ENCODE measurements at places on chromosomes 16 and 17.

GRCh38 chr16:81593481-81593880, 148.9 kb downstream of the CMIP start:
- DNase-seq = no peak

DNA sequence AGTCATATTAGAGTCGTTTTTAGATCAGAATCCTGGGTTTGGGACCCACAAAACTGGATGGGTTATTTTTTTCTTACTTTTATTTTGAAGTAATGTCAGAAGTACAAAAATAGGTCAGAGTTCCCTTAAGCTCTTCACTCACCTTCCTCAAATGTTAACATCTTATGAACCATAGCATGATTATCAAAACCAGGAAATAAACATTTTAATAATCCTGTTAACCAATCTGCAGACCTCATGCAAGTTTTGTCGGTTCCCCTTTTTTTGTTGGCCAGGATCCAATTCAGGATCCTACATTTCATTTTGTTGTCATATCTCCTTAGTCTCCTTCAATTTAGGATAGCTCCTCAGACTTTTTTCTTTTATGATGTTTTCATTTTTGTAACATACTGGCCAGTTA, 162.0 kb downstream of the CHD9 start:
- DNase-seq = no peak

DNA sequence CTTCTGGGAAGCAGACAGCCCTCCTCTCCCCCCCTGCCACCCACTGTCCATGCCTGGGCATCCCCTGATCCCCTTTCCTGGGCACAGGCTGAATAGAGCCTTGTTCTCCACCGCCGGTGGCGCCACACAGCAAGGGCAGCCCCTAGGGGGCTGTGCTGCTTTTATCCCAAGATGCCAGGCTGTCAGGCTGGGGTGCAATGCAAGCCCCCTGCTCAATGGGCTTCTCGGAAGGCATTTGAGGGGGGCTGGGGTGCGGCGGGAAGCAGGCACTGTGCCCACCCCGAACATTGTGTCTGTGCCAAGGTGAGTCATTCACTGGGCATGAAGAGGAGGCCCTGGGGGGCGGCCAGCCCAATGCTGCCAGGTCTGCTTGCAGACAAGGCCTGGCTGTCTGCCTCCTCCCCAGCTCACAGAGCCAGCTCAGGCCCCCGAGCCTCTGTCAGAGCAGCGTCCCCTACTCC, 1.5 kb upstream of the GFAP start:
- no peak for DNase-seq

- no peak for DNase-seq
These were observed 65.7 kb downstream of the CCDC182 start for GRCh38 chr17:57679356-57679755.

DNA sequence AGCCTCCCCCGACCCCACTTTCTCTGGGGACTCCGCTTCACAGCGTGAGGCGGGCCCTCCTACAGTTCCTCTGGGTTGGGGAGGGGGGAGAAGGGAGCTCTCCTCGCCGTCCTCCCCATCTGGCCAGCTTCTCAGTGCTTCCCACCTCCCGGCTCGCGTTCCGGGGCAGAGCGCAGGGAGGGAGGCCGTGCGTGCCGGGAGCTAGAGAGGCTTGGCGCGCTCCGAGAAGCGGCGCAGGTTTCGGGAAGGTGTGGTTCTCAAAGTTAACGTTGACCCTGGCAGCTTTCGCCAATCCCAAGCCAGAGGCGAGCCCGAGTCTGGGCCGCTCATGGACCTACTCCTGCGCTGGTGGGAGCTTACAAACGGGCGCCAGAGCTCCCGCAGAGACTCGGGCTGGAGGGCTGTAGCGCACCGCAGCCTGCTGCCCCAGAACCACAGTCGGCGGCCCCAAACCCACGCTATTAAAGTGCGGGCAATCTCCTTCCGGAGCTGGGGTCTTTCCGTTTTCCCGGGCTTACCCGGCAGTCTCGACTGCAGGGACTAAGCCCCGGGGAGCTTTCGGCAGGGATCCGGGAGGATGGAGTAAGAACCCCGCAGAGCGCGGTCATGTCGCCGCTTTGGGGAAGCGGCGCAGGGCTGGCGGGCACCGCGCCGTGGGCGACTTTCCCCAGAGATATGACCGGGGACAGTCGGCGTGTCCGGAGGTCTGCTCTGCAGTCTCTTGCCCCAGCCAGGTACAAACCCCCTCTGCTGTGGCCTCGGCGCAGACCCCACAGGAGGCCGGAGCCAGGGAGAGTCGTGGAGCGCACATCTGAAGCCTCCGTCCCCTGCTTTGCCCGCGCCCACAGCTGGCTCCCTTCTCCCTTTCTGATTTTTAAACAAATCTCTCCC, 787 bp downstream of the CDH11 start:
- no peak for DNase-seq

DNA sequence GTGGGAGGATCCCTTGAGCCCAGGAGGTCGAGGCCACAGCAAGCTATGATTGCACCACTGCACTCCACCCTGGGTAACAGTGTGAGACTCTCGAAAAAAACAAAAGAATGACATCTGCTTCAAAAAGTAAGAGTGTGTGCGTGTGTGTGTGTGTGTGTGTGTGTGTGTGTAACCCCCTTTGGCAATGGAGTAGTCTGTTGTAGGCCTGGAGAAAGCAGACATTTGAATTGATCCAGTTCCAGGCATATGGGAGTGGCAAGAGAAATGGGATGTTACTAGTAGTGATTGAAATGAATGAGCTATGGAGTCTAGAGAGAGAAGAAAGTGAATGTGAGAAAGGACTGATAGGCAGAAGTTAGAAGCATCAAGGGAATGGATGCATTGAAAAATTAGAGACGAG, 9.9 kb downstream of the CASC3 start:
- DNase-seq = no peak

GRCh38 chr16:19393226-19394111, 24.2 kb upstream of the TMC5 start:
- DNase-seq = no peak

GRCh38 chr17:34760931-34761495, 181.6 kb downstream of the TMEM132E start:
- DNase-seq = no peak

DNA sequence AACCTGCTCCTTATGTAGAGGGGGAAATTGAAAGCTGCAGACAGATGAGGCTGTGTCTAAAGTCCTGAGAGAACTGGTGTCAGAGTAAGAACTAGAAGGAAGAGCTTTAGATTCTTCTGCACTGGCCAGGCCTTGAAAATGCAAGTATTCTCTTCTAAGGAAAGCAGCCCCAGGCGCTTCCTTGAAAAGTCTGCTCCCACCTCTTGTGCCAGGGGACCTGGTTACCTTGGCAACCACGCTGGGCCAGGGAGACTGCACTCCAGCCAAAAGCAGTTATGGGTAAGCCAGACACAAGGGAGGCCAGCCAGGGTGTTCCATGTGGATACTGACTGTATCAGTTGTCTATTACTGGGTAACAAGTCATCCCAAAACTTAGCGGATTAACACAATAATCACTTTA, 228.6 kb upstream of the SDK2 start:
- DNase-seq = no peak

DNA sequence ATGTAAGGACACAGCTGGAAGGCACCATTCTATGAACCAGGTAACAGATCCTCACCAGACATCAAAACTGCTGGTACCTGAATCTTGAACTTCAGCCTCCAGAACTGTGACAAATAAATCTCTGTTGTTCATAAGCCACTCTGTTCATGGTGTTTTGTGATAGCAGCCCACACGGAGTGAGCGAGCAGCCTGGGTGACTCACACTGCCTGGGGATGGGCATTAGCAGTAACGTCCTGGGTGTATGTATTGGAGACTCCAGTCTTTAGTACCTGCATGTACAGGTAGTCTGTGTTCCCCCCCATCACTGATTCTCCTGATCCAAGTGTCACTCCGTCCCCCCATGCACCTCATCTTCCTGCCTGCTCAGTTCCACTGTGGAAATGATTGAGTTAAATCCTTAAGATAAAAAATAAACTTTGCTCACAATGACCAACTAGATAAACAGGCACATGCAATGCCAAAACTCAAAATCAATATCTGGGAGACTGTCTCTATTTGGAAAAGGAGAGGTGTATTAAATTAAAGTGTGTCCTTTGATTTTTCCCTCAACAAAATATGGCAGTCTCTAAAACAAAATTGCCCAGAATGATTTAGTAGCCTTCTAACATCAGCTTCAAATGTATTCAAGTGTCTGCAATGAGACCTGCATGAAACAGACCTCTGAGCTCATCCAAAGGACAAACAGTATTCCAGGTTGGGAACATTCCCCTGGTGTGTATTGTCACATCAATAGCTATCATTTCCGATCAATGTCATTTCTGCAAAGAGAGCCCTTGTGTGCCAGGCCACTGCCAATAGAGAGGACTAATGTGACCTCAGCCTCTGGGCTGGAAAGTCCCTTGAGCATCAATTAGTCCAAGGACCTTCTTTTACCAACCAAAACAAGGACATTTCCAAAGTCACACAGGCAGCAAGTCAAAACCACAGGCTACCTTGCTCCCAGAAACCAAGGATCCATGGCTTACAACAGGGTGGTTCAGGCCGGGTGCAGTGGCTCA, 12.2 kb upstream of the VAT1L start:
- no peak for DNase-seq

- no peak for DNase-seq
These were observed 7.5 kb downstream of the AXIN2 start for GRCh38 chr17:65553646-65554552.

- no peak for DNase-seq
These were observed 622.3 kb downstream of the TMEM114 start for GRCh38 chr16:7967996-7968509.

DNA sequence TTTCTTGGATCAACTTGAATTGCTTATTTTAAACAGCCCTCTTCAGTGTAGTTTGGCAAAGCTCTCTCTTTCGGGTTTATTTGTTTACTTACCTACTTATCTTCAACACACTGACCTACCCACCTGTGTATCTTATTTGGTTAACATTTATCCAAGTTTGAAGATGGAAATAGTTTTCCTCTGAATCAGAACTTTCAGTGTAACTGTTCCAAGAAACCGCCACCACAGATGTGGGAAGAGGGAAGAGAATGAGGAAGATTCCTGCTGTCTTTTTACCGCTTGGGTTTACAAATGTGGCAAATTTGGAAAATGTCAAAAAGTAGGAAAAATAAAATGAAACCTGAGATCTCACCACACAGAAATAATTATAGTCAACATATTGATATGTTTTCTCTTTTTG, 115.8 kb downstream of the MSI2 start:
- DNase-seq = no peak

GRCh38 chr17:41667280-41668041, 21.2 kb upstream of the EIF1 start:
- DNase-seq = no peak

GRCh38 chr16:75198135-75198600, 8.8 kb downstream of the CTRB2 start:
- no peak for DNase-seq

DNA sequence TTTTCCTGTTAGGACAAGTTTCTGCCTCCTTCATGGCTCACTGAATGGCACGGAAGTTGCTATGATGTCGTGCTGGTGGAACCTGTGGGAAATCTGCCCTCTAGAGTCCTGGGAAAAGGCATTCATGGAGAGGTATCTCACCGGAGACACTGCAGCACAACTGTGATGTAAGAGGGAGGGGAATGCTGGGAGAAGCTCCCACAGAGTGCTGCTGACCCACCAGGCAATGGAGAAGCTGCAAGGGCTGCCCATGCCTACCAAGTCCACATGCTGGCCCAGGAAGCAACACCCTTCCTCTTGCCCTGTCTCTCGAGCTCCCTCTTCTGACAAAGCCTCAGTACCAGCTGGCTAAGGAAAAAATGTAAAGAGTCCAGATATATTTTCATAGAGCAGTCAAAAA, 45.2 kb upstream of the SLC5A11 start:
- DNase-seq = no peak

DNA sequence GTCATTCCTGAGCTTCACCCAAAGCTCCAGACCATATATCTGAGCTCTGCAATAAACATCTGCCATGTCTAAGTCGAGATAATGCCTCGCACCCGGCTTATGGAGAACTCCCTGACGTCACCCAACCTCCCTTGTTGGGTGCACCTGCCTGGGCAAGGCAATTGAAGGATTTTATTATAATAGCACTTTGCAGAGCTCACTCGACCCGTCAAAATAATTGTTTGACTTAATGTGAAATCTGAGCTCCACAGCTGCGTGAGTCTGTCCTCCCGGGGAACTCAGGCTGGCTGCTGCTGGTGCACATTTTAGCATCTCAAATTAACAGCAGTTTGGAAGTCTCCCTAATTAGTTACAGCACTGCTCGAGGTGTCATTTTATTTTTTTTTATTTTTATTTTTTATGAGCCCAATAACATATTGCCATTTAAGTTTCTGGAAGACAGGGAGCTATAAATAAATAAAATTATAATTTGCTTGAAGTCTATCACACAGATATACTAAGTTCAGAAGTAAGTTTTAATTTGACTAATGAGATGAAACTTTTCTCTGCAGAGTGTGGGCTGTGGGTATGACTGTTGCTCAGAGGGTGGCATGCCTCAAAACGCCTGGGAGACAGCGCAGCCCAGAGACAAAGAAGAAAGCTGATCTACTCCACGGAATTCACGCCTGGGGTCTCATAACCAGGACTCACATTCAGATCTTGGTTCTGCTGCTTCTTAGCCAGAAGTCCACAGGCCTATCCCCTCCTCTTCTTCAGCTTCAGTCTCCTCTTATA, 401.4 kb upstream of the C16orf82 start:
- no peak for DNase-seq

GRCh38 chr16:30104090-30104489, 8.1 kb upstream of the YPEL3 start:
- no peak for DNase-seq

GRCh38 chr16:75644240-75645012, 3.0 kb downstream of the KARS1 start:
- DNase-seq = no peak

DNA sequence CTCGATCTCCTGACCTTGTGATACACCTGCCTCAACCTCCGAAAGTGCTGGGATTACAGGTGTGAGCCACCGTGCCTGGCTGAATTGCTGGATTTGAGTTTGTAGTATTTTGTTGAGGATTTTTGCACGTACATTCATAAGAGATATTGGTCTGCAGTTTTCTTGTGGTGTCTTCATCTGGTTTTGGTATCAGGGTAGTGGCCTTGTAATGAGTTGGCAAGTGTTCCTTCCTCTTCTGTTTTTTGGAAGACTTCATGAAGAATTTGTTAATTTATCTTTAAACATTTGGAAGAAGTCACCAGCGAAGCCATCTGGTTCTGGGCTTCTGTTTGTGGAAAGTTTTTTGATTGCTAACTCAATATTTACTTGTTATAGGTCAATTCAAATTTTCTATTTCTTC, 26.9 kb downstream of the SPNS3 start:
- DNase-seq = no peak

GRCh38 chr16:50743581-50744225, 1.8 kb downstream of the CYLD start:
- no peak for DNase-seq

Data from KG1 (cell line).